ENCODE measurements at places on chromosomes 13 and 19. TPM values are rescaled to one million over a fixed set of nuclear protein-coding genes. Genes with fewer than 3 reads are reported as not detected.

The LGALS7B gene
- 0.95 TPM for polyA plus RNA-seq

The ZNF304 gene
- 16.5 TPM for polyA plus RNA-seq

DNA sequence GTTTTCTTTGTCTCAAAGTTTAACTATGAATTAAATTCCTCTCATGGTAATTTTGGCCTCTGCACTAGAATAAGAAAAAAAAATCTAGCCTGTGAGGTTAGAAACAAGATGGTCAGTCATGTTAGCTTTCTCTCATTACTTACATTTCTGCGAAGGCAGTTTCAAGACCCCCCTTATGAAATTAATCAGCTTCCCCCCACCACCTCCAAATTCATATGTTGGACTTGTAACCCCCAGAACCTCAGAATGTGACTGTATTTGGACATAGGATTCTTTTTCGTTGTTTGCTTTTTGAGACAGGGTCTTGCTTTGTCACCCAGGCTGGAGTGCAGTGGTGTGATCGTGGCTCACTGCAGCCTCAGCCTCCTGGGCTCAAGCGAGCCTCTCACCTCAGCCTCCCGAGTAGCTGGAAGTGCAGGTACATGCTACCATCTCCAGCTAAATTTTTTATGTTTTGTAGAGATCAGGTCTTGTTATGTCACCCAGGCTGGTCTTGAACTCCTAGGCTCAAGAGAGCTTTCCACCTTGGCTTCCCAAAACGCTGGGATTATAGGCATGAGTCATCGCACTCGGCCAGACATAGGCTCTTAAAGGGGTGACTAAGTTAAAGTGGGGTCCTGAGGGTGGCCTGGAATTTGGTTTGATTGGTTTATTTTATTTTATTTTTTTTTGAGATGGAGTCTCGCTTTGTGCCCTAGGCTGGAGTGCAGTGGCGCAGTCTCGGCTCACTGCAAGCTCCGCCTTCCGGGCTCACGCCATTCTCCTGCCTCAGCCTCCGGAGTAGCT lies 1.4 kb downstream of the PLA2G4C start:
- no peak for DNase-seq

- DNase-seq = no peak
Measured at GRCh38 chr13:41708713-41709112, 251.4 kb downstream of the RGCC start.

- DNase-seq = no peak
Measured at GRCh38 chr13:113121183-113121927, 1.2 kb upstream of the F10 start.

- no peak for DNase-seq
Measured at GRCh38 chr13:31369213-31369612, 169.4 kb downstream of the B3GLCT start.
